Activated CD4-positive, alpha-beta T cell treated with anti-CD3 and anti-CD28 coated beads, Interleukin-2, amount 10 ng/mL, durations not matched to agents 7 days and 5 days (primary cell): ENCODE measurements at places on chromosomes 7 and 10. TPM values are rescaled to one million over a fixed set of nuclear protein-coding genes. Genes with fewer than 3 reads are reported as not detected.

DNA sequence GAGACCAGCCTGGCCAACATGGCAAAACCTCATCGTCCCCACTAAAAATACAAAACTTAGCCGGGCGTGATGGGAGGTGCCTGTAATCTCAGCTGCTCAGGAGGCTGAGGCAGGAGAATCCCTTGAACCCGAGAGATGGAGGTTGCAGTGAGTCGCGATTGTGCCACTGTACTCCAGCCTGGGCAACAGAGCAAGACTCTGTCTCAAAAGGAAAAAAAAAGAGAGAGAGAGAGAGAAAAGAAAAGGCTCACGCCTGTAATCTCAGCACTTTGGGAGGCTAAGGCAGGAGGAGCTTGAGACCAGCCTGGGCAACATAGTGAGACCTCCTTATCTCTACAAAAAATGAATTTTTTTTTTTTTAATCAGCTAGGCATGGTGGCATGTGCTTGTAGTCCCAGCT, 157.6 kb downstream of the CUX1 start:
- no peak for DNase-seq
- no peaks in the 10 kb centered on the region for H3K27me3 ChIP-seq
- no peak overlapping the region for H3K4me3 ChIP-seq

GRCh38 chr7:150999497-151000230, 8.8 kb downstream of the NOS3 start:
- peaks cover 10% of the 10 kb centered on the region for H3K36me3 ChIP-seq
- no peak overlapping the region for H3K4me3 ChIP-seq
- peaks cover 36% of the 10 kb centered on the region for H3K4me1 ChIP-seq
- no peaks in the 10 kb centered on the region for H3K27me3 ChIP-seq
- no peak overlapping the region for H3K27ac ChIP-seq

The GPER1 gene
- total RNA-seq: not detected

DNA sequence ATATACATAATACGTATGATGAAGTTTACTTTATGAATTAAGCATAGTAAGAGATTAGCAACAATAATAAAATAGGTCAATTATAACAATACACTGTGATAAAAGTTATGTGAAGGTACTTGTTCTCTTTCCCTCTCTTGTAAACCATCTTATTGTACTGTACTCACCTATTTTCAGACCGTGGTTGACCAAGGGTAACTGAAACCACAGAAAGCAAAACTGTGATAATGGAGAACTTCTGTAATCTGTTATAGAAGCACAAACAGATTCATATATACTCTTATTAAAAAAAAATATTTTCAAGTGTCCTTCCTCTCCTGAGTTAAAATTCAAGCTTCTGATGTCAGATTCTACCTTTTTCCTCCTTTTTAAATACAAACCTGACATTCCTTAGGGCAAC, 1247.8 kb upstream of the SORCS1 start:
- no peaks in the 10 kb centered on the region for H3K36me3 ChIP-seq
- DNase-seq: no peak
- H3K4me1 ChIP-seq: no peaks in the 10 kb centered on the region
- no peaks in the 10 kb centered on the region for H3K27me3 ChIP-seq

The SSBP1 gene
- total RNA-seq: 127 TPM

The TIAL1 gene
- total RNA-seq: 166 TPM
